ENCODE measurements at places on chromosomes 16 and 17.

DNA sequence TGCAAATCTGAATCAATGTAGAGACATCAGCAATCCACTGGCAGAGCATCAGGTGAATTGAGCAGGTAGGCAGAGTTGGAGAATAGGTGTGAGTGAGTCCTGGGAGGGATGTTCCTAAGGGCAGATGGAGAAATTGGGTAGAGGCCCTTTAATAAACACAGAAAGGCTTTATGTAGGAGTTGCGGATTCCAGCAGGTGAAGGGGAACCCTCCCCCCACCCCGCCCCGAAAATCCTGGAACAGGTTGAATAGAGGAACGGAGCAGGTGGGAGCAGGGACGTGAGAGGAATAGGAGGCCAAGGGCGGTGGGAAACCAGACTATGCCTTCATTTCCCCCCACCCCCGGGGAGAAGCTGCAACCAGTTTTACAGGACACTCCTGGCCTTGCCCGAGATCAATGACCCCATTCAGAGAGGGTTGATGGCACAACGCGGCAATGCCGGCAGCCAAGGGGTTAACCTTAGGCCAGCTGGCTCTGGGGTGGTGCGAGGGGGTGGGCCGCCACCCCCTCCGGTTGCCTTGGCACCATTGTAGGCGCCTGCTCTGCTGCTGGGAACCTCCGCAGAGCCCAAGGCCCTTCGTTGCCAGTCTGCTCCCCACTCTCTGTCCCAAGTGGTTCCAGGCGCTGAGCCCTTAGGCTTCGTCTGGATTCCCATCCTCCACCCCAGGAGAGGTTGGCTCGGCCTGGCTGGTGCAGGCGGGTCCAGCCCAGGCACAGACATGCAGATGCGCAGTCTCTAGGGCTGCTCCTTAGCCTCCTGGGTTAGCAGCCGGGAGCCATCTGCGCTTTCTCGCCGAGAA is 814 bp upstream of the RUNDC3A start:
- DNase-seq: no peak

GRCh38 chr16:12971241-12971640 is 69.8 kb downstream of the SHISA9 start:
- DNase-seq: no peak

DNA sequence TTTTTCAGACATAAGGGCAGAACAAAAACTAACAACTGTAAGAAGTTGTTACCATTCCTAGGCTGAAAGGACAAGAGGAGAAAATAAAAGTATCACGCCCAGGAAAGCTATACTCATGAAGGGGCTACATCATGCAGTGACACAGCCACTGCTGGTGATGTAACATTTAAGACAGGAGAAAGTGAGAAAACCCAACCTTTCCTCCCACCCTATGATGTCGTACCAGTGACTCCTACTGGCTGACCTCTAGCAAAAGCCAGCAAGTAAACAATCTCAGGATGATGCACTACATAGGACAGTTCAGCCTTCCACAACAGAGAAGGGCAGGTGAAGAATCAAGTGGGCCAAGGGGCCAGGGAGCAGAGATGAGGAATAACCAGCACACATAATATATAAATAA is 14.0 kb upstream of the OR1E2 start:
- no peak for DNase-seq

DNA sequence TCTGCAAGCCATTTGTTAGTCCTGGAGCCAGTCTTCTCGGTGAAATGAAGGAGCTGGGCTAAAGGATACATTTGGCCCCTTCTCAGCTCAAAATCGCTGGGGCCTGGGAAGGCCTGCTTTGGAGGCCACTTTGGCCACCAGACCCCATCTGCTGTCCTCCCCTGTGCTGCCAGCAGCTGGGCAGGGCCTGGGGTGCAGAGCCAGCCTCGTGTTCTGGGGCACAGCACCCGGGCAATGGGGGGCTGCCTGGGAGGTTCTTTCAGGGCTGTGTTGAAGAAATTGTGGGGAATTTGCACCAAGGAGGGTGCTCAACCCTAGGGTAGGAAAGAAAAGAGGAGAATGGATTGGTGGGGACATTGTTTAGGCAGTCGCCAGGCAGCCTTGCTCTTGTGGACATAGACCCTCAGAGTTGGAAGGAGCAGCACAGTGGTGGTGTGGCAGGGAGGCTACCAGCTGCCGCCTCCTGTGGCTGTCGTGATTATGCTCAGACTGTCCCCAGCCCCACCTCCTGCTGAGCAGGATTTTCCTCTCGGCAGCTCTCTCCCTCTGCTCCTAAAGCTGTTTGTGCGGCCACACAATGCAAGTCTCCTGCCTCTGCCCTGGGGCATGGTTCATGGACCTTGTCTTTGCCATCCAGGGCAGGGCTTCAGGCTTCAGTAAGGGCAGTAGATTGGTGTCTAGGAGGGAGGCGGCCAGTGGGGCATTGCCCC is 174.8 kb downstream of the NTN1 start:
- no peak for DNase-seq

DNA sequence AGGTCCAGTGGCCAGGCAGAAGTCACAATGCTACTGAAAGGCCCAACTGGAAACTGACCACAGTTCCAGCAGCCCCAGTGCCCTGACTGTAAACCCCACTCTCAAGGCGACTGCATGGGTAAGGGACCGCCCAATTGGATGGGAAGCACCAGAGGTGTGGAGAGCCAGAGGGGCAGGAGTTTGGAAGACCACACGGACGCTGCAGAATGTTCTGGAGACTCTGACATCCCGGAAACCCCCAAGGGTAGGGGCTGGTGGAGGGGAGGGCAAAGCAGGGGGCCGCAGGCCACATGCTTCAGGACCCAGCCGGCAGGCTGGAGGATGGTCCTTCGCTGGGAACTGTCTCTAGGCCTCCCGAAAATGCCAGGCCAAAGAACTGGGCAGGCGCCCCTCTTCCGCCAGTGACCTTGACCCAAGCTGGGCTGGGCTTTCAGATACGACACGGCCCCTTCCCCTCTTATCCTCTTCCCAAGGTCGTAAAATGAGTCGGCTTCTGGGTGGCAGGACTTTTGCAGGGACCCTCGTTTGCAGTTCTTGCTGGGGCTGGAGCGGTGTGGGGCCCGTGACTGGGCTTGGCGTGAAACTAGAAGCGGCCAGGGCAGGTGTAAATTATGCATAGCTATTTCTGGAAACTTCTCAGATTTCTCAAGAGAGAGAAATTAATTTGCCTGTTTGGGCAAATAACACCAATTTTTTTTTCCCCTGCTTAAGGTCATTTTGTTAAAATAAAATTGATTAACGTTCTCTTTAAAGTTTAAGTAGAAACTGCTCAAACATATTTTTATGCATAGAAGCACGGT is 110.2 kb downstream of the C16orf78 start:
- no peak for DNase-seq

DNA sequence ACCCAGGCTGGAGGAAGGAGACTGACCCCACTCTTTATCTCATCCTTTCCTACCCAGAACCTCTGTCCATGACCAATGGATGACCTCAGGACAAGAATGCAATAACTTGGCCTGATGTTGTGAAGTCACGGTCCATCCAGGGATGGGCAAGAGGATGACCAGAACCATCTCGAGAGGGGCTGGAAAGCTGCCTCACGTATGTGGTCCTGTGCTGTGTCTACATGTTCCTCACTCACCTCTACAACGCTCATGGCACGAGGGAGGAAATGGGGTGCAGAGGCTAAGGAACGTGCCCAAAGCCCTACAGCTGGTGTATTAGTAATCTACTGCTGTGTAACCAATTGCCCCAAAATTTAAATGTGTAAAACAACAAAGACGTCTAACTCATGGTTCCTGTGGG is 7.3 kb upstream of the KCTD5 start:
- DNase-seq: no peak

DNA sequence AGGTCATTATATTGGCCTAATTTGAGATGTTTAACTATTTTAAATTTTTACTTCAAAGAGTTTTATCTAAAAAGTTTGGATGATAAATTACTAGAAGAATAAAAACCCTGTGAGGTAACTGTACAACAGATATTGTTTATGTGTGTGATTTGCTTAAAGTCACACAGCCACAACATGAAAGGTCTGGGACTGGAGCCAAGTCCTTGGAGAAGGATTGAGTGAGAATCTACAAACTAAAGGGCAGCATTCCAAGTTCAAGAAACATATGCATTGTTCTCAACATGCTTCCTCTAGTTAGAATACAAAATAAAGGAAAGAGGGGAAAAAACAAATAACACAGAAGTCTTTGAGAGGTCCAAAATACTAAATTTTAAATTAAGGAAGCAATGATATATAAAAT is 131.5 kb upstream of the MON1B start:
- no peak for DNase-seq

DNA sequence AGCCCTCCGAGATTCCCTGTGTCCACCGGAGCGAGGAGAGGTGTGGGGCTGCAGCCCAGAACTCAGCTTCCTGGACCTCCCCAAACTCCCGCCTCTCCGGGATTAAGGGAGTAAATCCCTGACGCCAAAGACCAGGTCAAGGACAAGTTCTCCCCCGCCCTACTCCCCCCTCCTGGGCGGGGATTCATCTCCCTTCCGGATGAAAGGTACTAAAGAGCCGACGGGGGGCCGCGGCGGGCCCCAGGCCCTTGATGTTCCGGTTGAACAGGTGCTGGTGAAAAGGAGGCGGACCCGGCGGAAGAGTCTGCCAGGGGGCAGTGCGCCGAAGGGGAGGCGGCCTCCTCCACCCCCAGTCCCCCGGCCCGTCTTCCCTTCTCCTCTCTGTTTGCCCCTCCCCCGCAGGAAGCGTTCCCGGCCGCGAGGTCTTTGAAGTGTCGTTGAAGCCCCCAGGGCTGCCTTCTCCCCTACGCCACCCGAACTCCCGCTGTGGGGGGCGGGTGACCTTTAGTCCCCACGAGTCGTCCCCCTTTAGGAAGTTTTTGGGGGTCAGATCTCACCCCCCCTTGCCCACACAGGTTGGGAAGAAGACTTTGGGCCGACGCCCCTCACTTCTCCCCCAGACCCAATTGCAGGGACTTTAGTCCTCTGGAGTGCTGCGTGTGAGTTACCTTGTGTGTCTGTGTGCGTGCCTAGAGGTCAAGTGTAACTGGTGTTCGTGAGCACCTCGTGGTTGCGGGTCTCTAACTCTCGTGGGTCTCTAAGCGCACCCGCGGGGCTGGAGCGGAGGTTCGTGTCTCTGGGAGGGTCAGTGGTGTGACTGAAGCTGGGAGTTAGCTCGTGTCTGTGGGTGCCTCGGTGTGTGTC is 1.1 kb upstream of the MLLT6 start:
- DNase-seq: no peak

Data from AG04450 (cell line).